Amniotic stem cell (primary cell): ENCODE measurements at places on chromosomes 2 and 18.

DNA sequence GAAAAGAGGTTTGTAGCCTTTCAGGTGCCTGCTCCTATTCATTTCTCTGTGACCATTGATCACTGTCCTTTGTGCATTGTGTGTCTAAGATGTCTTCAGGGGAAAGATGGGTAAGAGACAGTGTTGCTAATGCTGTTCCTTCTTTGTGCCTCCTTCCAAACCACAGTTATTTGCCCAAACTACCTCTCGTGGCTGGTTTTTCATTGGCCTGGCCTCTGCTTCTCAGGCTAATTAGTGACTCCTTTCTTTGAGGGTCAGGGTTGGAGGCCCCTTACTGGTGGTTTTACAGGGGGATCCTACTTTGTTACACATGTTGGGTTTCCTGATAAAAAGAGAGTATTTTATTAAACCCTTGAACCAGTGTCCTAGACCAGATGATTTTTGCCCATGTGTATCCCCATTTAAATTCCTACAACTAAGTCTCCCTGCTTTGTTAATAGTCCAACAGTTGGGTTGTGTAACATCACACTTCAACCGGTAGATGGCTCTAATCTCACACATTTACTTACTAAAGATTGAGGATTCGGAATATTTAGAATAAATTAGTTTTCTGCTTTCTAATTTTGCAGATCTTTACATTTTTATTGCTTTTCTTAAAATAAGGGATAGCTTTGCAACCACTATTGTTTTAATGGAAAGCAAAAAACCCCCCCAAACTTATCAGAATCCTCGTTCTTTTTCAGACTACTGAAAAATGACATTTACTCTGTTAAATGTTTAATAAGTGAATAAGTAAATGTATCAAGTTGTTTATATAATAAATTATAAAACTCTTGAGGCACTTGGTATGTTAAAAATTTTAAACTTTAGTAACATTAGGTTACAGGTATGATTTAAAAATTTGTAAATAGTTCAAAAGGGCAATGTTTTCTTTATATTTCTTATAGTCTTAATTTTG, 2.4 kb downstream of the MARS2 start:
- no peak for DNase-seq

- DNase-seq = no peak
These were observed 62.5 kb upstream of the SH3RF3 start for GRCh38 chr2:109066501-109066900.

GRCh38 chr2:203451689-203452088, 83.4 kb downstream of the RAPH1 start:
- no peak for DNase-seq

DNA sequence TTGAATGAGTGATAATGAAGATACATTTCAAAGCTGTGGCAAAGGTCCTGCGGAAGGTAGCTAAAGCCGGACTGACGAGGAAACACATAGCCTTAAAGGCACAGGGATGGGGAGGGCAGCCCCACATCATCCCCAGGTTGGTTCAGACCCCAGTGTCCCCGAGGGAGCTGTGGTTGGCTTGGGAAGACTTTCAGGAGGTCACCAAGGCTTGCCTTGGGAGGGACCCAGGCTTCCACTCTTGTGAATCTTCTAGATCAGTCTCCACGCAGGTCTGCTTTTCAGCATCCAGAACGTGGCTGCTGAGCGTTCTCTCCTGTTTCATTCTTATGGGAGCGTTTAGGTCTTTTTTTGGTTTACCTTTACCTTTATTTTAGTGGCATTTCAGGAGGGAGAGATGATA, 16.8 kb downstream of the KIF1A start:
- DNase-seq = no peak

GRCh38 chr2:148483665-148484064, 160.9 kb upstream of the EPC2 start:
- no peak for DNase-seq

DNA sequence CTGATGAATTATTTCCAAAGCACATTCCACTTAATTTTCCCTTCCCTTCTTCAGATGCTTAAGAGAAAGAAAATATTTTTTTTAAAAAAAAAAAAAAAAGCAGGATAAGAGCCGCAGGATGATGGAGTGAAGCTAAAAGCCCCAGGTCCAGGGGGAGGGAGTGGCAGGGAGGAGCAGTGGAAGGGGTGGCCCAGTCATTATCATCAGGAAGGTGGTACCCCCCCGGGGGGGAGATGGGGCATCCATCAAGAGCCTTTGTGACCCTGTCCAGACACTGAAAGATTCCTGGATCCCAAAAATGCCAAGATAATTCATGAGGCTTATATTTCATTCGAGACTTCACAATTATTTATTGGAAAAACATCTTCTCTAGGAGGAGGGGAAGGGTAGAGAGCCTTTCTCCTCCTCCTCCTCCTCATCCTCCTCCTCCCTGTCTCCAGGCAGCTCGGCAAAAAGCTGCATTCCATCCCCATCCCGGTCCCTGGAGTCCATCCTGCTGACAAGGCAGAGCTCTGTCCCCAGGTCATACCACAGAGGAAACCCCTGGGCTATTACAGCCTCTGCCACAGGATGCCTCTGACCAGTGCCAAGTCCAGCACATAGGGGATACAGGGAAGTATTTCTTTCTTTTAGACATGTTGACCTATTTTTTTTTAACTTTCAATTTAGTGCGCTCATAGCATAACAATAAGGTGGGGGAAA, 125.3 kb downstream of the TWIST2 start:
- no peak for DNase-seq

DNA sequence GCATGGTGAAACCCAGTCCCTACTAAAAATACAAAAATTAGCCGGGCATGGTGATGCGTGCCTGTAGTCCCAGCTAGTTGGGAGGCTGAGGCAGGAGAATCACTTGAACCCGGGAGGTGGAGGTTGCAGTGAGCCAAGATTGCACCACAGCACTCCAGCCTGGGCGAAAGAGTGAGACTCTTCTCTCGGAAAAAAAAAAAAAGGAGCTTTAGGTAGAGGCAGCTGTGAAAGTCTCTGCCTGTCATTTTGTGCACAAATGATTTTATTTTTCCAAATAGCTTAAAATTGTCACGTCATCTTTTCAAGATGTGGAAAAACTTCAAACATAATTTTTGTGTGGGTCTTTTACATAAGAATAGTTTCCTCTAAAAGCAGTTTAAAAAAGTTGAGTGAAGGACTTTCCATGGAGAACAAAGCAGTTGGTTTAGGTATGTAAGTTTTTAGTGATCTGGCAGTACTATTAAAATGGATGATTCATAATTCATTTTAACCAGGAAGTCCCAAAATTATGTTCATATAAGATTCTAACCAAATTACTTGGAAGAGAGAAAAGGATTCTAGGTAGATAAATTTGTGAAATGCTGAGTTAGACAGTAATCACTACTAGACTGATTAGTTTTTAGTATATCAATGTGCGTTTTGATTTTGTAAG, 11.5 kb downstream of the CCNYL1 start:
- no peak for DNase-seq

- no peak for DNase-seq
These were observed 122.1 kb downstream of the DTNB start for GRCh38 chr2:25551316-25551715.

DNA sequence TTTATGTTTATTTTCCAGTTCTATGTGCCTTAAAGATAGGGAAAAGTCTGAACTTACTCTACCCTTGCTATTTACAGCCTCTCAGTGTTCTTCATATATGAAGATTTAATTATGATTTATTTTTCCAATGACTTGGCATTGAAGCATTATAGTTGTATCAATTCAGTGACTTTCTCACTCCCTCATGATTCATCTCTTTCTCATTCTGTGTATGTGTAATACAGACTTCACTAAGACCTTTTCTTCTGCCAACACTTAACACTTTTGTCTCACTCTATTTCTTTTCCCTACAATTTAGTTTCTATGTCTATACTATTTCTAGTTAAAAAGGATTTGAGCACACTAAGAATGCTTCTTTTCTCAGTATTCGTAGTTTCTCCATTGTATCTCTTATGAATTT, 1470.3 kb upstream of the ACVR2A start:
- no peak for DNase-seq

DNA sequence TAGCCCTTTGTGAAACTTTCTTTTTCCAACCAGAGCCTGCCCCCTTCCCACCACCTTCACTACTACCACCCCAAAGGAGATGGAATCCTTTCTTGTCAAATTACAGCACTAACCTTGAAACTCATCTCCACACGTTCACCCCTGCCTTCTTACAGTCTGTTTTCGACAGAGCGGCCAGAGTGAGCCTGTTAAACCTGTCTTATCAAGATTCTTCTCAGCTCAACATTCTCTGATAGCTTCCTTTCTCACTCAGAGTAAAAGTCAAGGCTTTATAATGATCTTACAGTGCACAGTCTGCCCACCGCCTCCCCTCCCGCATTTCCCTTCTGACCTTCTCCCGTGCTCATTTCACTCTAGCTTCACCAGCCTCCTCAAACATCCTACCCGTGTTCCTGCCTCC, 56.0 kb downstream of the ARHGAP25 start:
- no peak for DNase-seq

DNA sequence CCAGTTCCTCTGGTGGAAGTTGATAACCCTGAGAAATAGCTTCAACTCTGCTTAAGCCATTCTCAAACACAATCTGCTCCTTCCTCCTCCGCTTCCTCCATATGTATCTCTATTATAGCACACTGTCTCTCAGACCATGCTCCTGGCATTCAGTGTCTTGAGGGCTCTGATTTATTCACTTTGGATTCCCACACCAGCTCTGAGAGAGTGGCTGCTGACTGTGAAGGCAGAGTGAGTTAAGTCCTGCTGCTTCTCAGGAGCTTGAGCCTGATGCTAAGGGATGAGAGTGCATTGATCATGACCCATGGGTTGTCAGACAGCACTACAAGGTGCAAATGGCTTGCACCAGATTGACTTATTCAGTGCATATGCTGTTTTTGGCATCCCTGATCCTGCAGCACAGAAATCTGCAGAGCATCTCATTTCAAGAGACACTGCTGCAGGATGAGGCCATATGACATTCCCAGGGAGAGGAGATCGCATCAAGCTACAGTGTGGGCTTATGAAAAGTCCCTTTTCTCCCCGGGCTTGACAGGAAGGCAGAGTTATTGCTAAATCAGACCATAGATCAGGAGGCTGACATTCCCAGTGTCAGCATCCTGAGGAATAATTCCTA, 500.5 kb upstream of the RAB6C start:
- no peak for DNase-seq

- no peak for DNase-seq
These were observed 162.4 kb upstream of the CWC22 start for GRCh38 chr2:180169474-180169873.

DNA sequence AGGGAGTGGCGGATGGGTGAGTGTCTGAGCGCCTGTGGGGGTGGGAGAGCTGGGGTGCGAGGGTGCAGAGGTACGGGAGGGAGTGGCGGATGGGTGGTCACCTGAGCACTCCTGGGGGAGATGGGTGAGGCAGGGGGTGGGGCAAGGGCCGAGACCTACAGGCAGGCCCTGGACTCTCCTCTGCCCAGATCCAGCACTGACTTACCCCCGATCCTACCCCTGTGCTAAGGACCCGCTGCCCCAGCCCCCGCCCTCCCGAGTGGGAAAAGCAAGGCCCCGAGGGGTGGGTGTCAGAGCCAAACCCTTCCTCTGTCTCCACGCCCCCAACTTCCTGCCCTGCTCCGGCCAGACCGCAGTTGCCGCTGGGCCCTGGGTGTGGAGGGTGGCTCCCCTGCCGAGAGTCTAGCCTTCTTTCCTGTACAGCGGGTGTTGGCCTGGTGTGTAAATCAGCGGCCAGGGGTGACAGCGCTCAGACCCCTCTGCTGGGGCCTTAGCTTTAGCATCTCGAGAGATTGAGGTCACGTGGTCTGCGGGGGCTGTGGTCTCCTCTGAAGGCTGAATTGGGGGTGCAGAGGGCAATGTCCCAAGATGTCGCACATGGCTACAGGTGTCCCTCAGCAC, 12.5 kb downstream of the BOK start:
- DNase-seq = no peak

GRCh38 chr2:195356026-195356425, 301.0 kb upstream of the SLC39A10 start:
- no peak for DNase-seq

GRCh38 chr18:59566533-59566971, 130.7 kb downstream of the CCBE1 start:
- no peak for DNase-seq

GRCh38 chr18:78144669-78145068, 834.9 kb upstream of the SALL3 start:
- DNase-seq = no peak

DNA sequence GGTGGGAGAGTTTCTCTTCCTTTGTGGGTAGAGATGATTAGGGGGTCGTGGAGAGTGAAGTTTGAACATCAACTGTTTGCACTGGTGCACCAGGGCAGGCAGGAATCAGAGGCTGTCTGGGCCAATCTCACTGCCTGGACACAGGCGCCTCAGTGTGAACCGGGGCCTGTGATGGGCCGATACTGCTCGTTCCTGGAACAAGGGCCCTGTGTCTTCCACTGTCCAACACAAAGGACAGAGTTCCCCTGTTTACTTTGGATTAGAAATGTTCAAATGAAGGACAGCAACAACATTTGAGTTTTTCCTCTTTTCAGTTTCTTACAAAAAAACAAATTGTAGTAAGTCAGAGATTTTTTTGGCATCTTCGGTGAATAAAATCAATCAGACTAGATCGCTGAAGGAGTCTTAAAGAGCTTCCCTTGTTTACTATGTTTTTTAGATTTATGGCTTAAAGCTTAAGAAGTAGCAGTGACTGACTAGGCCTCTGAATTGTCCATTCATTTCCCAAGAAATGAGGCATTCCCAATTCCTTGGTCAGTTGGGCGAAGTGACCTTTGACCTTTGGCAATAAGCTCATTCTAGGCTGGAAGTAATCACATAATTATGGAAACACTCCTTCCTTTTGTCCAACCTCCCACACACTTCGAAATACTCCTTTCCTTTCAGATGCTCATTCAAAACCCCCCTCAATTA, 11.6 kb upstream of the TGFA start:
- no peak for DNase-seq

GRCh38 chr2:40129725-40130124, 322.2 kb downstream of the SLC8A1 start:
- no peak for DNase-seq

- peak; percentile 91 for DNase-seq
These were observed 22.6 kb downstream of the FER1L5 start for GRCh38 chr2:96665083-96665569.

DNA sequence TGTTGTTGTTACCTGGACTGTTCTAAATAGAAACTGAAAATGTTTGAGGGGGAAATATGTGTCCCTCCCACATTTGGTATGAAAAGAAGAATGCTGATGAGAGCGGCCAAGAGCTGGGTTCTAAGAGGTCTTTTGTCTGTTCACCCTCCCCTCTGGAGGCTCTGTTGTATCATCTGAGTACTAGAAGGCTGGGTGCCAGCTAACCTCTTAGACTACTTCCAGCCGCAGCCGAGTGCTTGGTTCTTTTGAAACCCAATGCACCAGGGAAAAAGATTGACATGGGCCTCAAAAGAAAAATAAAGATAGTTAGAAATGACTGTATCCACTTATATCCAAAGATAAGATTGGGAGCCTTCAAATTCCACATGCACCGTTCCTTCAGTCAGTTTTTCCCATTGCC, 255.9 kb downstream of the TXNL1 start:
- DNase-seq = no peak

- no peak for DNase-seq
These were observed 32.9 kb upstream of the RNF149 start for GRCh38 chr2:101341421-101341820.
